ENCODE measurements at places on chromosomes 3 and 15. TPM values are rescaled to one million over a fixed set of nuclear protein-coding genes. Genes with fewer than 3 reads are reported as not detected.
A peak's percentile ranks its signal among the peaks of the same experiment; 100 is the strongest.

- DNase-seq = no peak
Observed at GRCh38 chr15:89179966-89180875, 41.2 kb downstream of the RLBP1 start.

DNA sequence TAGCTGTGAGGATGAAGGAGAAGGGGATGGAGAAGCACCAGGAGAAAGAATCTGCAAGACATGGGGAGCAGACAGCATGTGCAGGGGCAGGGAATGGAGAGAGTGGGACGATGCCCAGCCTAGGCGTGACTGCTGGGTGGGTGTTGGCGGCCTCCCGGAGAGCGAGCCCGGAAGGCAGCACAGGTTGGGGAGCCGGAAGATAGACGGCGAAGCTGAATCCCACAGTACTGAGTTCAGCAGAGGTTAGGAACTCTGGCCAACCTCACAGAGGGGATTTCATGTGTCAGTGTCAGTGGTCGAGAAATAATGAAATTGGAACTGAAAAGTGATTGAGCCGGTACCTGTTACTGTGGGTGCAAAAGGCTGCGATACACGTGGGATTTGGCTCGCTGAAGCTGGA lies 55.2 kb downstream of the PXYLP1 start:
- DNase-seq = no peak

- DNase-seq = peak; percentile 32
Observed at GRCh38 chr15:33215941-33216872, 21.7 kb upstream of the FMN1 start.

DNA sequence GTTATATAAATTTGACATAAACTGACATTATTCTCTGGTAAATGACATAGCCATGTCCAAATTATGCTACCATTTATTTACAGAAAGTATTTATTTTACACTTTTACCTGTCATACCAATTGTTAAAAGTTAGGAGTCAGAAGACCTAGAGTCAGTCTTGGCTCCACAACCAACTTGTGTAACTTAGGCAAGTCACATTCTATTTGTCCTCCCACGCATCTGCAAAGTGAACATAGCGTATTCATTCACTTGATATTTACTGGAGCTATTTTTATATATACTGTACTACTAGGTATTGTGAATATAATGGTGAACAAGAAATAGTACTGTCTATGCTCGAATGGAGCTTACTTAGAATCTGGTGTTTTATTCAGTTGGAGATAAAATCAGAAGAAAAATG lies 78.7 kb downstream of the ZNF280D start:
- DNase-seq = no peak

GRCh38 chr3:106593381-106593780 lies 724.6 kb upstream of the CBLB start:
- no peak for DNase-seq

PLOD2 gene
- not detected for polyA plus RNA-seq

ARNT2 gene
- polyA plus RNA-seq = not detected

- DNase-seq = no peak
Observed at GRCh38 chr3:127598841-127599570, 795 bp downstream of the MCM2 start.

OR5K2 gene
- not detected for polyA plus RNA-seq

- no peak for DNase-seq
Observed at GRCh38 chr15:62244762-62245161, 79.7 kb upstream of the C2CD4B start.

MYL3 gene
- polyA plus RNA-seq = not detected

GRCh38 chr15:60616147-60616546 lies 137.2 kb upstream of the ICE2 start:
- DNase-seq = no peak

- DNase-seq = peak; percentile 80
Observed at GRCh38 chr3:184543843-184544512, 17.6 kb upstream of the EPHB3 start.

DNA sequence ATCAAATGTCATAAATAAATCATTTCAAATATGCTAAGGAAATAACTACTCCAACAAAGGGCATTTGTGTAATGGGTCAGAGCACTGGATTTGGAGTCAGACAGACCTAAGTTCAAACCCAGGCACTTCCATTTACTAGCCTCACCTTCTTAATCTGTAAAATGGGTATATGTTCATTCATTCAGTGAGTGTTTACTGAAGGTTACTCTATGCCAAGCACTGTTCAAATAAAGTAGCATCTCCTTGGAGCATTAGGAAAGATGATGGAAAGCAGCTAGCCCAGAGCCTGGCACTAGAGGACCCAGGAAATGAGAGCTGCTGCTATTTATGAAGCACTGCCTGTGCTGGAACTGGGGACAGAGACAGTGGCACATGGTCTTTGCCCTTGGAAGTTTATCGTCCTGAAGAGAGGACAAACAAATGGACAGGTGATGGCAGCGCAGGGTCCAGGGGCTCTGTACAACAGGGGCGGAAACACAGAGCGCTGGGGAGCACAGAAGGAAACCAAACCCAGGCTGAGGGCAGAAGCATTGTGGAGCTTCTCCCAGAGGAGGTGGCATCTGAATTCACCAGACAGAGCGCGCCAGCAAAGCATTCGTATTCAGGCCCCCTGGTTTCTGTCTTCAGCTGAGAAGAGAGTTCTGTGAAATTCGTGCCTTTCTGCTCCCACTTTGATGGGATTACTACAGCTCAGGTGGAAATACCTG lies 19.0 kb downstream of the TM4SF4 start:
- DNase-seq = no peak

GRCh38 chr3:83738202-83738601 lies 1220.6 kb upstream of the CADM2 start:
- DNase-seq = no peak

GRCh38 chr3:120451272-120451761 lies 525 bp upstream of the FSTL1 start:
- DNase-seq = no peak

DNA sequence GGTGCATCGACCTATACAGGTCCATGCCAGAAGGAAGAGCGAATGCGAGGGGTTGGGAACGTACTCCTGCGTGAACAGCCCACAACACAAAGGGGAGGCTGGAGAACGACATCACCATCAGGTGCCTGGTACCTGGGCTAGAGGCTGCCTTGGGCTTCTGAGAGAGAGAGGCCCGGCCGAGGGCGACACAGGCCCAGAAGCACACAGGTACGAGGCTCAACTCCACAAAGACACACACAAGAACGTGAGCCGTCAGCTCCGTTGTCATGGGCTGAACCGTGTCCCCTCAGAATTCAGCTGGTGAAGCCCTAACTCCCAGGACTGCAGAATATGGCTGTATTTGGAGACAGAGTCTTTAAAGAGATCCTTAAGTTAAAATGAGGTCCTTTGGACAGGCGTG lies 134.3 kb downstream of the ATP10A start:
- DNase-seq = no peak

- DNase-seq = no peak
Observed at GRCh38 chr15:85072917-85073316, 91.3 kb downstream of the PDE8A start.

- no peak for DNase-seq
Observed at GRCh38 chr3:150248888-150249681, 159.0 kb upstream of the TSC22D2 start.

DNA sequence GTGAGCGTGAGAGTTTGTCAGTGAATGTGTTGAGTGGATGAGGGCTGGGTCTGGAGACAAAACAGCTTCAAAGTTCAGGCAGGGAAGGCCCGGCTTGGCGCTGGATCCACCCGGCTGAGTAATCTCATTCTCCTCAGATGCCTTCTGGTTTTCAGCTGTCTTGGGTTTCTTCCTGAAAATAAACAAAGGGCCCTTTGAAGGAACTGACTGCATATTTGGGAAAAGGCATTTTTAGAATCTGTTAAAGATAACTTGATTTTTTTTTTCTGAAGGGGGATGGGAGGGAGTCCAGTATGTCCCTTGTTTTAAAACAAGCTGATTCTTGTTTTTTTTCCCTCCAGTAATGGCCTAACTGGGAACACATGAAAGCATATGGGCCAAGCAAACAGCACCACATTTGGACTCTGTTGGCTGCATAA lies 86.4 kb downstream of the TIGIT start:
- no peak for DNase-seq

ALPK3 gene
- polyA plus RNA-seq = not detected

ZFYVE19 gene
- polyA plus RNA-seq = 20.4 TPM

DNA sequence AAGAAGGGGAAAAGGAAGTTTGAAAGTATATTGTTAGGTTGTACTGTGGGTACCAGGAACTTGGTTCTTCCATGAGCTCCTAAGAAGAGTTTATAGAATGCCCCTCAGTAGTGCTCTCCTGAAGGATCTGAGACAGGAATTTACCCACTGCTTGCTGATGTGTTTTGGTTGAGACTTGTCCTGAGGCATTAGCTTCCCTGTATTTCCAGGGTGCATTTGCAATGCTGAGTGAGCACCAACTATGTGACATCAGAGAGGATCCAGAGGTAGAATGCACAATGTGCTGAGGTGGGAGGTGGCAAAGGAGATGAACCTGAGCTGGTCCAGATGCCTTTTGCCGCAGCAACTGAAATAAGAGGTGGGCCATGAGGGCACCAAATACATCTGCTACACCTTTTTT lies 64.3 kb upstream of the LRRC3B start:
- DNase-seq = no peak

GOLGA6L7 gene
- polyA plus RNA-seq = not detected

DNA sequence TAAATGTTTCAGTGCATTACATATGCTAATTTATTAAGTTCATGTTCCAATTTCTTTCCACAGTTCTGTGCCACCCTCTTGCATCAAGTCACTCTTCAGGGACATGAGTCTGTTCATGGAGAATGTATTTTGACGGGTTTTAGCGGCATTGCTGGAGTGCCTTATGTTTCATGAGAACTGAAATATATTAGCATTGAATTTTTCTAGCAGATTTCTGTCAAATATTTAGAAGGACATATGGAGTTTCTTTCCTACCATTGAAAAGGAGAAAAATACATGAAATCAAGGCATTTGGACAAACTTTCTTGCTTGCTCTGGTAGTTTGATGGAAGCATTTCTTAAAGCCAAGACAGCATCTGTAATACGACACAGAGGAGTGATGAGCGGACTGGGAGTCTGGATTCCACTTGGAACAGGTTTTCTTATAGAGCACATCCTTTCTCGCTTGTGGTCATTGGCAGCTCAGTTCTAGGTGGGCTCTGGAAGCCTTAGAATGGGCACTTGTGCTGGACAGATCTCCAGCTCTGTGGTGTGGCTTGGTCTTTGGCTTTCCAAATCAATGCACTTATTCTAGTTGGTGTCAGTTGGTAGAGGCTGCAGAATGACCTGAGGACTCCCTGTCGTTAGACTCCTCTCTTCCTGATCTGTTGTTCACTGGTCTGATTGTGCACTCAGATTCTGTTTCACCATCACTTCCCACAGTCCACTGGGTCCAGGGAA lies 84.6 kb upstream of the EIF1B start:
- DNase-seq = no peak

- DNase-seq = no peak
Observed at GRCh38 chr3:106183762-106184391, 315.1 kb upstream of the CBLB start.

GRCh38 chr15:35206060-35206675 lies 121.1 kb upstream of the NANOGP8 start:
- DNase-seq = no peak

- no peak for DNase-seq
Observed at GRCh38 chr15:92205255-92205739, 188.4 kb upstream of the ST8SIA2 start.

DNA sequence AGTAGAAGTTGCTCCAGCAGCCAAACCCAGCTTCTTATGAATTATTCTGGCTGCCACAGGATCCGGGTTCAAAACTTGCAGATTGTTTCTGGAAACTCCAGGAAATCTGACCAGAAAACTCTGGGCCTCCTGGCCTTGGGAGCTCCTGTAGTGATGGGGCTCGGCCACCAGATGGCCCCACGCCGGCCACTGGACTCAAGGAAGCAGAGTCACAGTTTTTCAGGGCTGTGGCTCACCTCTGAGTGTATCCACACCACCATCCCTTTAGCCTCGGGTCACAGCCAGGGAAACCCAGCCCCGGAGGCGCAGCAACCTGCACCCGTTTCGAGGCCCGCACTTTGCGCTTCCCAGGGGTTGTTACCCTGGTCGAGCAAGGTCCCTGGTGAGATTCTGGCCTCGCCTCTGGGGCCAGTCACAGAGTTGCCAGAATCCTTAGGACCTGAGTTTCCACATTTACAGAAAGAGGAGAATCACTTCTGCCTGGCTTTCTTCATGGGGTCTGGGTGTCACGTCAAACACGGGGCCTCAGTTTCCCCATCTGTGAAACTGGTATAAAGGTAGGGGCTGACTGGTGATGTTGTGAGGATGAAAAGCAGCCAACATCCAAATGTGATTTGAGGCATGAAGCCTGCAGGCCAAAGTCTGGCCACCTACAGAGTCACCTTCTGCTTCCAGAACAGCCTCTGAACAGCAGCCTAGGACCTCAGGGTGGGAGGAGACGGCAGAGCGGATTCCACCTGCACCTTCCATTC lies 53.5 kb upstream of the LCTL start:
- DNase-seq = no peak

GPD1L gene
- 24.3 TPM for polyA plus RNA-seq

- no peak for DNase-seq
Observed at GRCh38 chr3:132417695-132418411, 551 bp downstream of the DNAJC13 start.

- DNase-seq = no peak
Observed at GRCh38 chr3:82461049-82461889, 699.8 kb upstream of the GBE1 start.

DNA sequence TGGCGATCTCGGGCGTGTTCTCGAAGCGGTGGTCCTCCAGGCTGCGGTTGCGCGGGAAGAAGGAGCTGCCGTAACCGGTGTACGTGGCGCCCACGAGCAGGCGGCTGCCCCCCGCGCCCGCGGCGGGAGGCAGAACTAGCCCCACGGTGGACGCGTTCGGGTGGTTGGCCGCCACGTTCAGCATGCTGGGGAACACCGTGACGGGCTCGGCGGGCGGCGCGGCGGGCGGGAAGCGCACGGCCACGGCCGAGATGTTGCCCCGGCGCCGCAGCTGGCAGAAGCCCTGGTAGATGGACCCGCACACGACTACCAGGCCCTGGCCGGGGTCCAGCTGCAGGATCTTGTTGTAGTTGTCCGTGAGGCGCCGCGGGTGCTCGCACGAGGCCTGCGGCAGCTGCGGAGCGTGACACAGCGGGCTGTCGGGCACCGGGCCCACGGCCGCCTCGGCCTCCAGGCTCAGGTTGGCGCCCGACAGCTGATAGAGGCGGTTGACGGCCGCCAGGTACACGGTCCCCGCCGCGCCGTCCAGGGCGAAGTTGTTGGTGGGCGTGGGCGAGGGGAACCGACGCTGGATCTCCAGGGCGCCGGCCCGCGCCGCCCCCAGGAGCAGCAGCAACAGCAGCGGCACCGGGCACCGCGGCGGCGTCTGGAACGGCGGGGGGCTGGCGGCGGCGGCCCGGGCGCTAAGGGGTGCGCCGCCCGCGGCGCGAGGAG lies 397 bp downstream of the PLXND1 start:
- DNase-seq = peak; percentile 30

All from CD4-positive, alpha-beta memory T cell (primary cell).